ENCODE measurements at places on chromosomes 2 and 18. TPM values are rescaled to one million over a fixed set of nuclear protein-coding genes. Genes with fewer than 3 reads are reported as not detected.

DNA sequence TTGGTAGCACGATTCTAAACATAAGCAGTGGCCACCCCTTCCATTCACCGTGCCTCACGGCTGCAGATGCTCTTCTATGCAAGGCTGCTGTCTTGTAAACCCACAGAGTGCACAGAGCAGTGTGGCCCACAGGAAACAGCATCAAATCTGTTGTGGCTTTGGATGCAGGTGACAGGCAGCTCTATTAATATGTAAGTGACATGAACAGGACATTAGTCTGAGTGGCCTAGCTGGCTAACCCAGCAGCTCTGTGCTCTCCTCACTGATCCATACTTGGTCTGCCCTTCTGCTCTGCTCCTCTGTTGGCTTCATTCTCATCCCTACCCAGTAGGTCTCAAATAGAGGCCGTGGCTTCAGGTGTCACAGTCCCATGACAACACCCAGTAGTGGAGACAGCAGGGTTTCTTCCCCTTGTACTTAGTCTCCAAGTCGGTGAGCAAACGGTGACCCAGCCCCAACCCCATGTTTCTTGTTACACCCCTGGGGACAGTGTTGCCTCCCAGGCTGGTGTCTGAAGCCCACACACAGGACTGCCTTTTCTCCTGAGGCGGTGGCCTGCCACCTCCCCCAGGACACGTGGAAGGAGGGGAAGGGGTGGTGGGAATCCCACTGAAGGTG is 5.8 kb downstream of the SH3RF3 start:
- H3K4me1 ChIP-seq = peaks cover 33% of the 10 kb centered on the region
- no peaks in the 10 kb centered on the region for H3K36me3 ChIP-seq
- H3K27me3 ChIP-seq = no peaks in the 10 kb centered on the region
- DNase-seq = no peak
- H3K27ac ChIP-seq = no peak overlapping the region

GRCh38 chr2:184685999-184686841 is 87.9 kb downstream of the ZNF804A start:
- no peaks in the 10 kb centered on the region for H3K36me3 ChIP-seq
- H3K4me3 ChIP-seq = no peak overlapping the region
- H3K27me3 ChIP-seq = no peaks in the 10 kb centered on the region
- DNase-seq = no peak
- no peaks in the 10 kb centered on the region for H3K4me1 ChIP-seq
- no peak overlapping the region for H3K27ac ChIP-seq

GRCh38 chr18:67520351-67520921 is 3.9 kb upstream of the DSEL start:
- H3K27me3 ChIP-seq = no peaks in the 10 kb centered on the region
- H3K36me3 ChIP-seq = no peaks in the 10 kb centered on the region
- peaks cover 34% of the 10 kb centered on the region for H3K4me1 ChIP-seq
- no peak overlapping the region for H3K4me3 ChIP-seq

DNA sequence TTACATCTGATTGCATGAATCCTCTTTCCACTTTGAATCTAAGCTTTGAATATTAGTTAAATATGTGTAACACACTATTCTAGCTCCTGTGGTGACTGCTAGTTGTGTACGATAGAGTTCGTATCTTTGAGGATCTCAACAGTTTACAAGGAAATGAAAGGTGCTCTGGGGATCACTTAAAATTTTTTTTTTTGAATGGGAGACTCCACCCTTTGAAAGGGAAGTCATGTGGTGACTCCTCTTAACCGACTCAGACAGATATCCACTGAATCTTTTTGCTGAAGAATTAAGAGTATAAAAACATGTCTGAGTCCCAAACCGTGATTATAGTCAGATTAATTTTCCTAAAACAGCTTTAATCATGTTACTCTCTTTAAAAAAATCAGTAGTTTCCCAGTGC is 4.0 kb downstream of the CLIP4 start:
- DNase-seq = no peak
- H3K36me3 ChIP-seq = peaks cover 20% of the 10 kb centered on the region
- no peak overlapping the region for H3K27ac ChIP-seq
- no peaks in the 10 kb centered on the region for H3K27me3 ChIP-seq
- peaks cover 49% of the 10 kb centered on the region for H3K4me1 ChIP-seq
- no peak overlapping the region for H3K4me3 ChIP-seq

The SERPINB2 gene
- not detected for total RNA-seq

DNA sequence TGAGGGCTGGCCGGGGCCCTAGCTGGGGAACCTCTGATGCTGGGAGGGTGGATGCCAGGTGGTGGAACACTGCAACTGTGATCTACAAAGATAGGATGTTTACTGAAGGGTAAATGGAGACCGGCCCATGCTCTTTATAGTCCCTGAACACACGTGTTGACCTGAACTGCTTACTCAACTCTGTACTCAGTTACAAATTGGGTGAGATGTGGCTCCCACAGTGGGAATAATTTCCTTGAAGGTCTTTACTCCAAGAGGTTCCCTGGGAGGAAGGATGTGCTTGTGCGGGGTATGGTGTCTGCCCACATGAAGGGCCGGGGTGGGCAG is 254.1 kb downstream of the PRKCE start:
- H3K4me3 ChIP-seq = no peak overlapping the region
- H3K4me1 ChIP-seq = peaks cover 33% of the 10 kb centered on the region

GRCh38 chr2:215635071-215635787 is 199.4 kb upstream of the FN1 start:
- H3K4me3 ChIP-seq = no peak overlapping the region
- DNase-seq = no peak
- no peak overlapping the region for H3K27ac ChIP-seq
- H3K4me1 ChIP-seq = no peaks in the 10 kb centered on the region
- H3K36me3 ChIP-seq = no peaks in the 10 kb centered on the region
- no peaks in the 10 kb centered on the region for H3K27me3 ChIP-seq

The PLCD4 gene
- 0.99 TPM for total RNA-seq
